Activated gamma-delta T cell treated with anti-CD3 and anti-CD28 coated beads, Interleukin-2, amount 50 U/mL, for 16 hours (primary cell): ENCODE measurements at places on chromosomes 1 and 21.

GRCh38 chr1:202122639-202123335, at the start of gene GPR37L1:
Gene GPR37L1 (plus strand): TSS chr1:202122917. CDS start chr1:202122964, 47 bp downstream.
- DNase-seq = no peak

DNA sequence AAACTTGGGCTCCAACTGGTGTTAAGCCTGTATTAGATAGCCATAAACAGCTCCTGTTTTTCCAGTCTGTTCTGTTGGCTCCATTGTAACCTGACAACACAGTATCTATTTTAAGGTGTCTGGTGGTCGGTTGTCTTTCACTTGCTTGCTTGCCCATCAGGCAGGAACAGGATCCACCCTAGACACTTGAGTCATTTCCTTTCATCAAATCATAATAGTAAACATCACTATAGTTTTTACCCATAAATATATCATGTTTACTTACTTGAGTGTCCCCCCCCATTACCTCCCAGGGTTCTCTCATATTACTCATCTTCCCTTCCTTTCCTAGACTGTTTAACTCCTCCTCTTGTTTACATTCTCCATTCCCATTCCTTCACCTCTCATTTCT, 2.9 kb downstream of the DDI2 start:
- DNase-seq = no peak

GRCh38 chr1:202135221-202135721, 9.3 kb downstream of the ARL8A start:
- no peak for DNase-seq

DNA sequence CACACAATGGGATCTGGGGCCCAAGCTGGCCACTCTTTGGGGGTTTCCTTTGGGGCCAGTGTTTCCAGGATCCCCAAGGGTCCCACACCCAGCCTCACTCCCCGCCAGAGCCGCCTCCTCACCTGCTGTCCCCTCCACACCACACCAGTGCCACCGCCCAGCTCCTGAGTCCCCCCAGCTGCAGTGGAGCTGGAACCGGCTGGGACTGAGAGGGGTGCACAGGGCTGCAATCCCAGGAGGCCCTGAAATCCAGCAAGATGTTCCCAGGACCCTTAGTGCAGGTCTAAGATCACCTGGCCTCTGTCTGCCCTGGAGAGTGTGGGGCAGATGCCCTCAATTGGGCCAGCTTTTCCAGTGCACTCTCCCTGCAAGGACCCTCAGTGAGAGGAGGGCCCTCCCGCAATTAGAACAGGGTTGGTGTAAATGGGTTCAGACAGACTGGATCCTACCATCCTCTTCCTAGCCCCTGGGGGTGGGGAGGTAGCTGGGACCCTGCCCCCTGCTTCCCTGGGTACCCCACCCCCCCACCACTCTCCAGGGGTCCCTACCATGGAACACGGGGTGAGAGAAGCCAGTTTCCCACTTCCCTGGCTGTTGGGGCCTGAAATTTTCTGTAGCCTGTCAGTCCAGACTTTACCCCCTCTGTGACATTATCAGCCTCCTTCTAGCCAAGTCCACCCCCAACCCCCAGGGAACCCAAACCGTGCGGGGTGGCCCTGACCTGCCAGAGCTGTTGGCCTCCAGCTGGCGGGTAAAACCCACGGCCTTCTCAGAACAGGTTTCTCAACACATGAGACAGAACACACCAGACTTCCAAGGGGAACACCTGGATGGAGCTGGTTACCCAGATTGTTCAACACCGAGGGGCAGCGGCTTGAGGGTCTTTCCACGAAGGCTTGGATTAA, 7.0 kb downstream of the KRTAP10-12 start:
- DNase-seq = no peak

DNA sequence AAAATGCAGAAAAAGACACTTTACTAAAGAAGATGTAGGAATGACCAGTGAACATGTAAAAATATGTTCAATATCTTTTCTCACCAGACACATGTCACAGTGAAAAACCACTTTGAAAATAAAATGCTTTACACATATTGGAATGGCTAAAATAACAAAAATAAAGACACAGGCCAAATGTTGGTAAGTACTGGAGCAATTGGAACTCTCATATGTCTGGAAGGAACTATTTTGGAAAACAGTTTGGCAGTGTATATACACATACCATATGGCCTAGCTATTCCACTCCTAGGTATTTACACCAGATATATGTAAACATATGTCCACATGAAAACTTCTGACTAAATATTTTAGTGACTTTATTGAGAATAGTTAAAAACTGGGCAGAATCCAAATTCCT, 927.2 kb downstream of the BRINP3 start:
- DNase-seq = no peak

DNA sequence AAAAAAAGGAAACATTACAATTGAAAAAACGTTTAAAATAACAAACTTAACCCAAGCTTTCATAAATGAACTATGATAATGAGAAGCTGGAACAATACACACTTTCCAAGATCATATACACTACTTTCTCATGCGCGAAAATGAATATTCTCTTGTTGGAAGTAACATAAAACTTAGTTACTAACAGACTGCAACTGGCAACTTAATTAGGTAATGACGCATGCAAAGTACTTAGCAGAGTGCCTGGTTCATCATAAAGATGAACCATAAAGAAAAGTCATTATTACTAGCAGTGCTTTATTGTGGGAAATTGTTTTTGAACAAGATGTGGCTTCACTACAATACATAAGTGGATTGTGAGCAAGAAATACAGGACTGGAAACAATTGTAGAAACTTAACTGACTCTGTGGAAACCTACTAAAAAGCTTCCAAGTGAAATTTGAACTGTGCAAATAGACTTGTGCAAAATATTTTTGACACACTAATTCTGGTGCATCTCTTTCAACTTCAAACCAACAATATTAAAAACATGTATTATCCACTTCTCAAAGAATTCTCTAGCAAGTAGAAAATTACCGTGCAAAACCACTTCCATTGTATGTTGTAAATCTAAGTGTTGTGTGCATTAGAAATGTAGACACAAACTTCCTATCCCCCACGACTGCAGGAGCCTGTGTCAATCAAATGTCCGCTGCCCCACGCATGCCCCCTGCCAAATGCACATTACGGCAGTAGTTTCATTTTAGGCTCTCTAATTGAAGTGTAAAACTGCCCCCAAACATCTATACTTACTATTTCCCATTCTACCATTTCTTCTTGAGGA, 2.0 kb downstream of the ARHGAP29 start:
- DNase-seq = no peak

DNA sequence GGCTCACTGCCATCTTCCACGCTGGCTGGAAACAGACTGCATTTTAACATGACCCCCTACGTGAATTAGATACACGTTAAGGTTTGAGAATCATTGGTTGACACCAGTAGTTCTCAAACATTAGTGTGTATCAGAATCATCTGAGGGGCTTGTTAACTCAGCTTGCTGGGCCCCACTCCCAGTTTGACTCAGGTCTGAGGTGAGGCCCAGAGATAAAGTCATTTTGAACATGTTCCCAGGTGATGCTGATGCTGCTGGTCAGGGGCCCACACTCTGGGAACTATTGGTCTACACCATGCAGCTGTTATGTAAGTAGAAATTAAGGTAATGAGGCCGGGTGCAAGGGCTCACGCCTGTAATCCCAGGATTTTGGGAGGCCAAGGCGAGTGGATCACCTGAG, 1.3 kb downstream of the LSM10 start:
- DNase-seq = no peak

DNA sequence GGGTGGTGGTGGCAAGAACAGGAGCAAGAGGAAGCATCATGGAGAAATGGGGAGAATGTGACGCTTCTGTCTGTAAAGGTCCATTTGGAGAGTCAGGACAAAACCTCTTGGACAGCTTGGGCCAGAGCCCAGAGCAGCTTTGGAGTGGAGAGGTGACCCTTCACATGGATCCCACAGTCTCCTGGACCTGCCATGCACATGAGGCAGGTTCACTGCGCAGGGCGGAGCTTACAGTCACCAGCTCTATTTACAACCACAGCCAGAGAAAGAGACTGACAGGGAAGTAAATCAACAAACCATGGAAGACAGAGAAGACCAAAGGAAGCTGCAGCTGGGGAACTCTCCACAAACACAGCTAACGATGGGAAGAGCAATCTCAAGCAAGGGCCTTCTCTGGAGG, 828 bp upstream of the RGS8 start:
- no peak for DNase-seq

- DNase-seq = no peak
Observed at GRCh38 chr21:38303300-38303699, 46.5 kb downstream of the KCNJ15 start.

GRCh38 chr1:204583909-204584632, 67.9 kb downstream of the MDM4 start:
- DNase-seq = no peak

DNA sequence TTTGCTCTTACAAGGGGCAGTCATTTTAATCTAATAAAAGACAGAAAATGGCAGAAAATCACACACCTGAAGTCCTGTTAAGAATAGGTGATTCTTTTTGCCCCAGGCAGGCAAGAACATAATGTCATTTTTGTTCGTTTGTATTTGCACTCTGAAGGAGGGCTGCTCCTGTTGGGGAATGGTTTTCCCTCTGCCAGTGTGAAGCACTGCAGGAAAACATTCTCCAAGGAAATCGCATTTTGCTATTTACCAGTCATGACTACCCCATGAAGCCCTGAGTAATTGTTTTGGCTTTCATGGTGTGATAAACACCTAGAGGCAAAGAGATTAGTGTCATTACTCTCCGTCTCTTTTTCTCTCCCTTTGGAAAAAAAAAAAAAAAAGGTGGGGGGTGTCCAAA, 345.5 kb downstream of the NTNG1 start:
- DNase-seq = no peak

DNA sequence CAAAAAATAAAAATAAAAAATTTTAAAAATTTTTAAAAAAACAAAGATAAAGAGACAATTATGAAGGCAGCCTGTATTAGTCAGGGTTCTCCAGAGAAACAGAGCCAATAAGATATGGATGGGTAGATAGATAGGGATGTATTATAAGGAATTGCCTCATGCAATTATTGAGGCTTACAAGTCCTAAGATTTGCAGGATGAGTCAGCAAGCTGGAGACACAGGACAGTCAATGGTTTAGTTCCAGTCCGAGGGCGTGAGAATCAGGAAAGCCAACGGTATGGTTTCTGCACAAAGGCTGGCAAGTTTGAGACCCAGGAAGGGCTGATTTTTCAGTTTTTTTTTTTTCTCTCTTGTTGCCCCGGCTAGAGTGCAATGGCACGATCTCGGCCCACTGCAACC, 24.1 kb upstream of the EIF4G3 start:
- no peak for DNase-seq

- no peak for DNase-seq
Observed at GRCh38 chr1:163115887-163116286, 46.7 kb downstream of the RGS4 start.

- DNase-seq = no peak
Observed at GRCh38 chr1:54623216-54624007, at the start of gene FAM151A. Gene FAM151A (minus strand): TSS chr1:54623525. CDS start chr1:54623395, 130 bp downstream.

DNA sequence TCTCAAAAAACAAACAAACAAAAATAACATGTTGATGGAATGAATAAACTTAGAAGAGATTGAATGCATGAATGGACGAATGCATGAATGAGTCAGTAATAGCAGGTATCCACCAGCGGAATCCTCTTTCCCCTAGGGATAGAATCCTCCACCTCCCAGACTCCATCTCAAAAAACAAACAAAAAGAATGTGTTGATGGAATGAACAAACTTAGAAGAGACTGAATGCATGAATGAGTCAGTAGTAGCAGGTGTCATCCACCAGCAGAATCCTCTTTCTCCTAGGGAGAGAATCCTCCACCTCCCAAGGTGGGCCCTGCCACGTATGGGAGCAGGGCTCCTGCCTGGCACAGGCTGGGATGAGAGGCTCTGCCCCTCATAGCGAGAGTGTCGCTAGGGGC, 26.8 kb upstream of the RNF19B start:
- DNase-seq = no peak

DNA sequence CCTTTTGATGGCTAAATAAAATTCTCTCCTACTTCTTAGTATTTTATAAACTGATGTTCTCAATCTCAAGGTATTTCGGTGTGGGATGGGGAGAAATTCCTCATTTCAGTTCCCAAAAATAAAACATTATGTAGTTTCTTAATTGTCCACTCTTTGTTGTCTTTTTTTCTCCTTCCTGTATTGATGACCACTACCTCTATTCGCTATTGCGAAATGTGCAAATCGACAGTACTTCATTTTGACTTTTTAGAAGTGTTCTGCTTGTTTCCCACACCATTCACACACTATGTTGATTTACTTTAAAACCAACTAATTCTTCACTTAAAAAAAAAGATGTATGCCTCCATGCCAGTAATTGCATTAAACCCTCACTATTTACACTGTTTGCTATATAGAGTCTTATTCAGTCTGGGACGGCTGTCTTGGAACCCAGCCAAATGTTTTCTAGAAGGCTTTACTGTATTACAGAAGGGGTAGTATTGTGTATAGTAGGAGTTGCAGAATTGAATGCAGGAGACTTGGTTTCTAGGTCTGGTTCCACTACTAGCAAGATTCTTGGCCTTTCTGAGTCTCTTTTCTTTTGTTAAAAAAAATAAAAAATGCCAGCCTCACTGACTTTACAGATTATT, 5.6 kb downstream of the RNF2 start:
- no peak for DNase-seq

DNA sequence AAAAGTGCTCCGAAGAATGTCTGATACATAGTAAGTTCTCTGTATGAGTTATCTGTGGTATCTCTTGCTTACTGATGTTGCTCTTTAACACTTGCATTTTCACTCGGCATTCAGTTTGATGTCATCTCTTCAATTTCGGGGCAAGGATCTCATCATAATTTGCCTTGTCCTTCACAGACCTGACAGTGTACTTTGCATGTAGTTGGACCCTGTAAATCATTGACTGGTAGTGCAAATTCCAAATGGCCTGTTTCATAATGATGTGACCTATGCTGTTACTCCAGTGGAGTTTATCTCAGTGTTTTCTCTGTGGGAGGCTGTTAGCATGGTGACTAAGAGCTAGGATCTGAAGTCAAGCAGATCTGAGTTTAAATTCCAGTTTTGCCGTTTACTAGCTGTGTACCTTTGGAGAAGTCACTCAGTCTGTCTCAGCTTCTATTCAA, 34.2 kb upstream of the ABCD3 start:
- no peak for DNase-seq

GRCh38 chr1:8905582-8906191, 27.2 kb upstream of the ENO1 start:
- no peak for DNase-seq

DNA sequence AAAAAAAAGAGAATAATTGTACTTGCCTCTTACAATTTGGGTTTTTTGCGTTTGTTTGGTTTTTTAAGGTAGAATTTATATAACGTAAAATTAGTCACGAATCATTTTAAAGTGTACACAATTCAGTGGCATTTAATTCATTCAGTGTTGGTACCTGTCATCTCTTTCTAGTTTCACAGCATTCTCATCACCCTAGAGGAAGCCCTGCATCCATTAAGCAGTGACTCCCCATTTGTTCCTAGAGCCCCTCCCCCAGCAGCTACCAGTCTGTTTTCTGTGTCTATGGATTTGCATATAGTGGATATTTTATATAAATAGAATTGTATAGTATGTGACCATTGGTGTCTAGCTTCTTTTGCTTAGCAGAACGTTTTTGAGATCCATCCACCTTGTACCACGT, 233.2 kb upstream of the FMN2 start:
- no peak for DNase-seq

DNA sequence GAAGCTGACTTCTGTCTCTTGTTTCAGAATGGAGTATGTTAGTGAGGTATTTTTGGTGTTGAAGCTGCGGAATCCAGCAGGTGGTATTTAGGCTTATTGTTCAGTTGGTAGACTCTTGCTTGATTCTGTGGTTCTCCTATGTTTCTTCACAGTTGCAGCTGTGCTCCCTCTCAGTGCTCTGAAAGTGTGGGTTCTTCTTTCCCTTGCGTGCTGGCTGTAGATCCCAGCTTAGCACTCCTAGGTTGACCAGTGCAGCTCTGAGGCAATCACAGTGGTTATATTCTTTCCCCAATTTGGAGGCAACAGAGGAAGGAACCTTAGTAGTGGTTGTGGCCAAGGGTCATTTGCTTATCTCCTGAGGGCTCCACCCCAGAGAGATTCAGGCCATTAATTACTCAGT, 269.2 kb upstream of the NRIP1 start:
- DNase-seq = no peak
